NCI-H345 (cell line): ENCODE measurements at places on chromosomes 5 and 9.
A peak's percentile ranks its signal among the peaks of the same experiment; 100 is the strongest.

DNA sequence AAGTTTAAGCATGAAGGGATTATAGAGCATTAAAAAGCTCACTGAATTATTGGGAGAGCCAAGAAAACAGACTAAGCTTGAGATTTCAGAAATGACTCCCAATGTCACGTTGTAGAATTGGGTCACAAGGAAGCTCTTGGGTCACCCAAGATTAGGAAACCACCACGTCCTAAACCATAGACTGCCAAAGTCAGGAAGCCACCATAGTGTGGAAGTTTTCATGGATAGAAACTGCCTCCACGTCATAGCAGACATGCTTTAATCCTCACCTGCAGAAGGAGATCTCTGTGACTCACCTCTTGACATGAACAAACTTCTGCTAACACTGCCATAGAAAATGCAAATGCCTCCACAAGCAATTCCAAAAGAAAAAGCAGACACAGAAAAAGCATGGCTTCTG lies 106.3 kb downstream of the SLC1A3 start:
- DNase-seq, result no peak

DNA sequence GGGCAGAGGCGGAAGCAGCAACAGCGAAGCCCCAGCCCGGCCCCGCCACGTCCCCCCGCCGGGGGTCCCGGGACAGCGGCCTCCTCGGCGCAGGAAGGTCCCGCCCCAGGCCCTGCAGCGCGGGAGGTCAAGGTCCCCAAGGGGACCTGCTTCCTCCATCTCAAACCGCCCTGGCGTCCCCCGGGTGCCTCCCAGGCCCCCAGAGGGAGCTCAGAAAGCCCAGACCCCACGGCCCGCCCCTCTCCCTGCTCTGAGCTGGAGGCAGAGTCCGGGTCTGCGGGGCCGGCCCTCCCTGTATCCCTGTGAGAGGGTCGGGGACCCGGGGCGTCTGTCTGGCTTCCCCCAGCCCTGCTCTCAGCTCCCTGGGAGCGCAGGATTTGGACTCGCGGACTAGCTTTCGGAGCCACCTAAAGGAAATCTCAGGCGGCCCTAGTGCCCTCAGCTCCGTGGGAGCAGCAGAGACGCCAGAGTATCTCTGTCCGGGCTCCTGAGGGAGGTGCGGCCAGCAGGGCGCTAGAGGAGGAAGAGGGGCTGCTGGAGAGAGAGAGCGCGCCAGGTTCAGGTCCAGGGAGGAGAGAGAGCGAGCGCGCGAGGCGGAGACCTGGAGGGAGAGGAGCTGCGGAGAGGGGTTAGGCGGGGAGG lies 30.7 kb downstream of the EXOC3 start:
- DNase-seq, result peak; percentile 24

- no peak for DNase-seq
Observed at GRCh38 chr5:29122306-29122705, 2071.2 kb upstream of the CDH6 start.

DNA sequence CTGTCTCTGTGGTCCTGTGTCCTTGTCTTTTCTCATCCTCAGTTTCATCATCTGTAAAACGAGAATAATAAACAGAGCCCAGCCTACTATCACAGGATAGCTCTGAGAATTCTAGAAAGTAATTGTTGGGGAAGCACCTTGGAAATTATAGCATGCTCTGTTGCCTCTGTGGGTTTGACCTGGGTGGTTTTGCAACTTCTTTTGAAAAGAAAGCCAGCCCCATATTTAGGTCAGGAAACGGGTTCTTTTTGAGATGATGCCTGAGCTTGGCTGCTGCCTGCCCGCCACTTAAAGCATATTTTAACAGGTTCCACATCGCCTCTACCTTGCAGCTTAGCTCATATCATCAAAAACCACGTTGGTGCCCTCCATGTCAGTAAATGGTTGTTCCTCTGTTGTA lies 111.1 kb downstream of the TLR4 start:
- no peak for DNase-seq

DNA sequence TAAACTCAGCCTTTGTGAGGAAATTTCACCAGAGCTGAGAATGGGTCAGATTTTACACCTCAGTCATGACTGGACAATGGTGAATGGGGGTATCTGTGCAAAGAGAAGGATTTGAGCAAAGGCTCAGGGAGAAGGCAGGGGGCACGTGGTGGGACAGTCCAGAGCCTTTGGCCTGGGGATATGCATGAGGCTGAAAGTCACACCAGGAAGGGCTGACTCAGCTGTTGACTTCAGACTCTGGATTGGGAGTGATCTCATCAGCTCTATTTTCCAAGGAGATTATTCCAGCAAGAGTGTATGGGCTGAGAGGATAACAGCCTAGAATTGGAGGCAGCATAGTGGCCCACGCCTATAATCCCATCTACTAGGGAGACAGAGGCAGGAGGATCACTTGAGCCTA lies 53.6 kb downstream of the SAXO1 start:
- no peak for DNase-seq

DNA sequence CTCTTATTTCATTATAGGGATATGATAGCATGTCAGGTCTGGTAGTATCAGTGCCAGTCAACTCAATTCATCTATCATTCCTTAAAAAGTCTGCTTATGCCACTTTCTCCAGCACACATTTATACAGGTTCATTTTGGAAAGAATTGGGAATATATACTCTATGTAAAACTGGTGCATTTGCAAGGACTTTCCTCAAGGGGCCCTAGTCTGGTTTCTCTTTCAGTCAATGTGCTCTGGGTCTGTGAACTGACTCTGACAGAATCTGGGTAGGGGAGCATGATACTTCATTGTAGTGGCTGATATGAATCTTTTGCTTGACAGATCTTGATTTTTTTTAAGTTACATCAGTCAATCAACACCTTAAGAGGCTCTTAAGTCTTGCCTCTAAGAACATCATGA lies 313.9 kb downstream of the HTR1A start:
- DNase-seq, result no peak

DNA sequence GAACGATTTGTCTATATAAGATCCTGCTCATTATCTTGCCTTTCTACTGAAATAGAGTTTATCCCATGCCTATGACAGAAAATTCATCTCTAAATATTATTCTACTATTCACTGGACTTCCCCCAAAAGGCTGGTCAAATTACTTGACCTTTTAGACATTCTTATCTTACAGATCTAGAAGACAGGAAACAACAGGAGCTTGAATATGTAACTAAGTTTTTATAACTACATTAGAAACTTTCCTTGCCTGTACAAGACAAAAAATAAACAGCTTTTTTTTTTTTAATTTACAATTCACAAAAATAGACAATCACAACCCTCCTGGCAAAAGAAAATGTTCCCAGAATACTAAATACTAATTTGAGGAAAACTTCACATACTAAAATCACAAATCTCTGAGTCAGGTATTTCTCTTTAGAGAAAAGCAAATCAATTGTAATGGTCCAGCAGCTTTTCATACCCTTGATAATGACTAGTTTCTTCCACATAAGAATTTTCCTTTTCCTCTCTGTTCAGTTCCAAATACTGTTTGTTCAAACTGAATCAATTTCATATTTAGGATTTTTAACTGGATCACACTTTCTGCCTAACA lies 68.6 kb downstream of the MLLT3 start:
- DNase-seq, result no peak

GRCh38 chr9:105414947-105415661 lies 32.7 kb upstream of the FSD1L start:
- peak; percentile 64 for DNase-seq

GRCh38 chr5:172586125-172587060 lies 54.7 kb upstream of the NEURL1B start:
- no peak for DNase-seq

DNA sequence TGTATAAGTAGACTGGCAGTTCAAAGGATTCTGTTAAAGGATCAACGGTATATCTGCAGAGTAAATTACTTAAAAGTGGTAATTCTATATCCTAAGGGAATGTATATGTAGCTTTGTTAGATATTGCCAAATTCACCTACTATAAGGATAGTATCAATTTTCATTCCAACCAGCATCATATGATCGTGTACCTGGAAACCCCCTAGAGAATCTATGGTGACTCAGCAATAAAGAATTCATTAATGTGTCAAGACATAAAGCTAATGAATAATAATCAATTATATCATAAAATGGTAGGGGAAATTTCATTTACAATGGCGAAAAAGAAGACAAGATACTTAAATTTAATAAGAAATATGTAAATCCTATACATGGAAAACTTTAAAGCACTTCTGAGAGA lies 234.1 kb upstream of the ACTBL2 start:
- no peak for DNase-seq

DNA sequence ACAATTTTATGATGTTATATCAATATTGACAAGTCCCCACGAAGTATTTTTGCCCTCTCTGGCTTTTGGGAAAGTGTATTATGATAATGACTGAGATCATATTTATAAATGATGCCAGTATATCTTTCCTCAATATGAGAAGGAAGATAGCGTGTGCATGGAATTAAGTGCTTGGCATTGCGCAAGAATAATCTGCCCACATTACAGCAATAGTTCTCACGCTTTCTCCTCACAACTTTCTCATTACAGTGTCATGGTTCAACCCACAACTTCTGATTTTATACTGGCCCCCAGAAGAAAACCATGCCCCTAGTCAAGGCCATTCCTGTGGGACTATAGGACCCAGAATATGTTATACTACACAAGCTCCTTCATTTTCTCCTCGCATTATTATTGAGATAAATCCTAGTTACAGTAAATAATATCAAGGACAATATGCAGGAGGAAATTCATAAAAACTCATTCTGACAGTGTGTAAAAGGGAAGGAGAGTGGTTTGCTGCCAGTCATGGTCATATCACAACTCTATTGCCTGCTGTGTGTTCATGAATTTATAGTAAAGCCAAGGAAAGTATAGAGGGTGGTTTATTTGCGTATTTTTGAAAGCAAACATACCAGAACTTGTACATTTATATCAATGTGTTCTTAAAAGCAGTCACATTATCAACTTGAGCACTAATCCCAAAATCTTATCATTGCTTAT lies 114.1 kb downstream of the PIK3R1 start:
- no peak for DNase-seq

GRCh38 chr5:28164568-28164967 lies 1126.2 kb upstream of the CDH9 start:
- no peak for DNase-seq

DNA sequence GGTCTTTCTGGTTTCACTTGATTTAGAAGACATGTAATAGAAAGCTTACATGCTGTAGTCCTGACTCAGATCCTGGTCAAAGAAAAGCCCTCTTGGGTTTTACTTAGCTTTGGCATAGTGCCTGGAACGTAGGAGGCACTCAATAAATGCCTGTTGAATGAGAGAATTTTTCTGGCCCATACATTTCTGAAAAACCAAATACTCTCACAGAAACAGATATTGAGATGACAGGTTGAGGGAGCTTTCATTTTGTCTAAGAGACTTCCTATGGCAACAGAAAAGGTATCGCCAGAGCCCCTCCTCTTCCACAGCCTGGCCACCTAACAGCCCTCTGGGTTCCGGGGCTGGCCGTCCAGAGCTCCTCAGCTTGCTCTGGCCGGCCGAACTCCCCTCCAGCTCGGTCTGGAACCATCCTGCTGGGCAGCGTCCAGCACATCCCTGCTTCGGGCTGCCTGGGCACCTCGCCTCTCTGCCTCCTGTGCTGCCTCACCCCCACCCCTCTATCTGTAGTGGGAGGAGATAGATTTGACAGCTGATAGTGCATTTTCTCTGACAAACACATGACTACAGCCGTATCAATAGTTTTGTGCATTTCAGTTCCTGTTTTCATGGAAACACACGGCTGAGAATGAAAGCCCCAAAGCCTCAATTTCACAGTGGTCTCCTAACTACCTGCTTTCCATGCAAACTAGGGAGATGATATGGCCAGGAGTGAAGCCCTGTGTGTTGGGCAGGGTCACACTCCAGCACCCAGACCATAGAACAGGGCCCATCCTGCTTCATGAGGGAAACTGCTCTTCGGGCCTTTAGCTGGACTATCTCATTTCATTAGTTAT lies 1.1 kb downstream of the IL4 start:
- DNase-seq, result no peak

GRCh38 chr5:137727623-137728022 lies 8.3 kb downstream of the KLHL3 start:
- no peak for DNase-seq

DNA sequence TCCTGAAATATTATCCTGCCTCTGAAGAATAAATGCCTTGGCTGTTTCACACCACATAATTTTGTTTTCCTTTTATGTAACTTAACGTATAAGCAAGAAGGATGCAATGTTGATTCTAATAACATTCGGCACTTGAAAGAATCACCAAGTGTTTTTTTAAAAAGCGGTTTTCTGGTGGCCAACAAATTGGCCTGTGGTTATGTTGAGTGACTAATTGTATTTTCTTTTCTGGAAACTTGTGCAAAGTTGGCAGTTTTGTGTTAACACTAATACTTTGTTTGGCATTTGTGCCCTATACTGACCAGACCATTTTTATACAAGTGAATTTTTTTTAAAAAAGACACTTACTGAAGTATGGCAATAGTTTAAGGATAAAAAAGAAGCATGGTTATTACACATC lies 452.7 kb downstream of the BNC2 start:
- DNase-seq, result no peak
